Esophagus squamous epithelium (tissue), 5 donors: ENCODE measurements at places on chromosomes 6 and 20.

GRCh38 chr6:109050447-109051102 is 44.1 kb downstream of the SESN1 start:
- DNase-seq, result no peak

DNA sequence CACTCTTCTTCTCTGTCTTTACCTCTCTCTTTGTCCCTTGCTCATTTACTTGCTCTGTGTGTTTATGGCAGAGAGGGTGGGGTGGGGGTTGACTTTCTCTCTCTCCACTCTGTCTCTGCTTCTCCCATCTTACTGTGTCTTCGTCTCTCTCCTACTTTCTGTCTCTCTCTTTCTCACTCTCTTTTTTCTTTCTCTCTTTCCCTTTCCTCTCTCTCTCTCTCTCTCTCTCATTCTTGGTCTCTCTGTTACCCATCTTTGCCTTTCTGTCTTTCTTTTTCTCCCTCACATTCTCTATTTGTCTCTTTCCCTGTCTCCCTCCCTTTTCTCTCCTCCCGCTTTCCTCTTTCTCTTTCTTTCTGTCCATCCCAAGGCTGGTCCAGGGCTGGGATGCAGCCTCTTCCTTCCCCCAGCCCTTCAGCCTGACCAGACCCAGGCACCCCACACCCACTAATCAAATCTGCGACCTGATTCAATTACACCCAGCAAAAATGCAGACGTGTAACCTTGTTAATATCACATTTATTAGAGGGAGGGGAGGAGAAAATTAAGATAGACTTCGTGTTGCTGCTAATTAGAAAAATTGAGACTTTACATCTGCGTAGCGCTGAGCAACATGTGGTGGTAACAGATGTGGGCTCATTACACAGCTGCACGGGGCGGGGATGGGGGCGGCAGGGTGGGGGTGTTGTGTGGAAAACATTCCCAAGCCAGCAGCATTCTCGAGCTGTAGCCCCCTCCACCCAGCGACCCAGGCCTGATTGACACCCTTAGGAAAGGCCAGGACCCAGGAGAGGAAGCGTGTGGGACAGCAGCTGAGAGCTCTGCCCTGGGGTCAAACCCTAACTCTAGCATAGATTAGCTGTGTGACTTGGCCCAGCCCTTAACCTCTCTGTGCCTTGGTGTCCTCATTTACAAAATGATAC is 124.9 kb upstream of the MAFB start:
- no peak for DNase-seq

DNA sequence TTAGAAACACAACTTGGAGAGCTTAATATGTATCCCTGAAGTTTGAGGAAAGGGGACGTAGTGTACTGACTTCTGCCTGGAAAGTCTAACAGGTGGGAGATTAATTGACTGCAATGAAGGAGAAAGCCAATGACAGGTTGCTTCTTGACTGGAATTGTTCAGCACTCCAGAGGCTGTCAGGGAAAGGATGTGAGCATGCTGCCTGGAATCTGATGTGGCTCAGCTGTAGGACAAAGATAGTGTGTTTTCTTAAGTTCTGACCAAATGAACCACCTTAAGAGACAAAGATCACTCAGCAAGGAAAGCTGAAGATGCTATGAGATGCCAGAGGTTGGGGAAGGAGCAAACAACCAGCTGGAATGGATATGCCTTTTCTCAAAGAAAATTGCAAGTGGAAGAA is 185.8 kb downstream of the PHF3 start:
- DNase-seq, result no peak

DNA sequence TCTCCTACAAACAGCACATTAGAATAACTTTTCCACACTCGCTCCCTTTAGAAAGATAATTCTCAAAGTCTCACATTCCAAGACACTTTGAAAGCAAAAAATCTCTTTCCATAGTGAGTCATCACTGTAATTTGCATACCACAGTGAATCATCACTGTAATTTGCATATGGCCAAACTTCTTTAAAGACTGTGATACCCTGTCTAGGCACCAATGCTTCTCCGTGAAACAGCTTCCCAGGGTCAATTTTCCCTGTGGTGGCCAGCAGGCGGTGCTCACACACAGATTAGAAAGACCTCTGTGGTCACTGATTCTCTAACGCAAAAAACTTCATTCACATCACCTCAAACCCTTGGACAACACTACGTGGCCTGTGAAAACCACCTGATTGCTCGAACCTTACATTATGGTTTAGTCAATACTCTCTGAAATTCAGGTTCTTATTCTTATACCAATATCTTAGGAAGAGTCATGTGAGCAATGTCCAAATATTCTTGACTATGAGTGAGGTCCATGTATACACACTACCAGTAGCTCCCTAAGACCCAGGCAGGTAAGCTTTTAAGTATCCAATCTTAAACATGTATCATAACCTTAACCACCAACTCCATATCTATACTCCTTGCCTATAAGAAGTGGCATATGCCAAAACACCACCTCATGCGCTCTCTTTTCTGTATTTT is 78.5 kb upstream of the PHACTR1 start:
- DNase-seq, result no peak

- DNase-seq, result no peak
These were observed 56.9 kb upstream of the TAGAP start for GRCh38 chr6:159101656-159102055.

DNA sequence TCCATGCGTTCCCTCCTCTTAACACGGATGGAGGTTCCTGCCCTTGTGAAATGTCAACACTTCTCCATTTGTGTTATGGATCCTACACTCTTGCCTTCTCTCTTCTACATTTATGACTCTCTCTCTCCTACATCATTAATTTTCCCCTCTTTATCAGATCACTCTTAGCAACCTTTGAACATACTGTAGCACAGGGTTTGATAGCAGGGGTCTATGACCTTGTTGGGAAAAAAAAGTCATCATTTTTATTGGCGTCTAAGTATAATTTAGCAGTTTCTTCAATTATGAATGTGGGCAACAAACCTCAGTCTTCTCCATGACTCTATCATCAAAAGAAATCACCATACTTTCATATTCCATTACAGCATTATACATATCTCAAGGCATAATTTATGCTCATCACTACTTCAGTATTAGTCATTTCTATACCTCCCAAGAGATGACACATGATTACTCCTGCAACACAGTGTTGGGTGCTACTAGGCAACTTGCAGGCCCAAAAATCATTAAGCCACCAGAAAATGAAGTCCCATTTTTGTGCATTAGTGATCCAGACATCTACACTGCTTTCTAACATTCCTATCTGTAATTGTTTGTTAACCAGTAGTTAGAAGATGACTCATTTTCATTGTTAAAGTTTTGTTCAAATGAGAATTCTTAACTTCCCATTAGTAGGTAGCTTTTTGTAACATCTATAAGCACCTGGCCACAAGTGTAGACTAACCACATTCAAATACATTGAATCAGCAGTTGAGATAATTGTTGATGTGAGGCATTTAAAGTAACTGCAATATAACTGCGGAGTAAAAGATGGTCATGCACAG is 9.5 kb downstream of the CYP39A1 start:
- no peak for DNase-seq

DNA sequence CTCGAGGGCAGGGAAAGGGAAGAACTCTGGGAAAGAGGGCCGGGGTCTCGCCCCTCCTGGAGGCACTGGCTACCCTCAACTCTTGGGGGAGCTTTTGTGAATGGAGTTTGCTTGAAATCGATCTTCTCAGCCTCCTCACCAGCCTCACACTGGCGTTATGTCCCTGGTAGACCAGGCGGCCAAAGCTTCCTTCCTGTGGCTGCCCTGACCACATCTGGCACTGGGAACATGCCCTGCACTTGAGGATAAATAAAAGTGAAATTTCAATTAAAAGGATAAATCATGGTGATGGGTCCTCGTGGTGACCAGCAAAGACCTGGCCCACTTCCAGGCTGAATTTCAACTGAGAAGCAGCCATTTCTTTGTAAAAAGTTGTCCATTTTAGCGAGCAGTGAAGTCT is 234.7 kb downstream of the TAF4 start:
- DNase-seq, result no peak

GRCh38 chr6:74607934-74608333 is 597.9 kb downstream of the COL12A1 start:
- DNase-seq, result no peak

DNA sequence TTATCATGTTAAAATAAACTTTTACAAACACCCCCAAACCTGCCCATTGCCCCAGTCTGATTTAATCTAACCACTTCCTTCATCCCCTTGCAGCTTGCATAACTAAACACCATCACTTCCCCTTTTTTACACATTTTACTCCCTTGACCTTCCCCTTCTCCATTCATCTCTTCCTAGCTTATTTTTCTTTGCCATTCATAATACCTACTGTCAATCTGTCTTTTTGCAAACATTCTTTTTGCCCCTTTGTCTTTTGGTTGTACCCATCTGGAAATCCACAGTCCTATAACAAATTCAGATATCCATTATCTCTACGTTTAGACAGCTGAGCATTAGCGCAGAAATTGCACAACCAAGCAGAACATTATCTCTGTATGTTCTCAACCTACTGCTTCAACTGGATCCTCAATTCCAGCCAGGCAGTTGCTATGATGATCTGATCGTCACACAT is 51.2 kb downstream of the C6orf52 start:
- no peak for DNase-seq
